ENCODE measurements at places on chromosomes 16 and 17. TPM values are rescaled to one million over a fixed set of nuclear protein-coding genes. Genes with fewer than 3 reads are reported as not detected.

The CDRT15 gene
- not detected for total RNA-seq

The HS3ST4 gene
- total RNA-seq = 0.12 TPM

The HOXB7 gene
- 15.4 TPM for total RNA-seq

The KIF2B gene
- not detected for total RNA-seq

Measured in metanephros (tissue), 2 donors.